Fibroblast of lung (primary cell): ENCODE measurements at places on chromosomes 13 and 19. TPM values are rescaled to one million over a fixed set of nuclear protein-coding genes. Genes with fewer than 3 reads are reported as not detected.

TMPRSS9 gene
- total RNA-seq: under 0.01 TPM in 1 of 2 replicates, not detected in the other

DNA sequence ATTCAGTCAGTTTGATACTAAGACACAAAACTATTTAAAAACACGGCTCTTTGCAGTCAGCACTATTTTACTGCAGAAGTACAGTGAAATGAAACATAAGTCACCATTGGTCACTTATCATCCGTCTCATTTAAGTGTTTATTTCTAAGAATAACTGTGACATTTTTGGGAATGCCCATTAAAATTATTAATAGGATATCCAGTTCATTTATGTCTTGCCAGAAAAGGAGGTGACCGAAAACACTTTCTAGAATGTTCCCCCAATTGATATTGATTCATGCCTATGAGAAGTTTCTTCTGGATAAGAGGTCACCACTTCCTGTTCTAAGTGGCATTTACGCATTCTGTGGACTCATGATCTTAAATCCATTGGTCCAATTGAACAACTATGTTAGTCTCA, 477.3 kb downstream of the LIG4 start:
- peak; percentile 18 for DNase-seq

GAPDHS gene
- total RNA-seq: not detected in 2 replicates

DNA sequence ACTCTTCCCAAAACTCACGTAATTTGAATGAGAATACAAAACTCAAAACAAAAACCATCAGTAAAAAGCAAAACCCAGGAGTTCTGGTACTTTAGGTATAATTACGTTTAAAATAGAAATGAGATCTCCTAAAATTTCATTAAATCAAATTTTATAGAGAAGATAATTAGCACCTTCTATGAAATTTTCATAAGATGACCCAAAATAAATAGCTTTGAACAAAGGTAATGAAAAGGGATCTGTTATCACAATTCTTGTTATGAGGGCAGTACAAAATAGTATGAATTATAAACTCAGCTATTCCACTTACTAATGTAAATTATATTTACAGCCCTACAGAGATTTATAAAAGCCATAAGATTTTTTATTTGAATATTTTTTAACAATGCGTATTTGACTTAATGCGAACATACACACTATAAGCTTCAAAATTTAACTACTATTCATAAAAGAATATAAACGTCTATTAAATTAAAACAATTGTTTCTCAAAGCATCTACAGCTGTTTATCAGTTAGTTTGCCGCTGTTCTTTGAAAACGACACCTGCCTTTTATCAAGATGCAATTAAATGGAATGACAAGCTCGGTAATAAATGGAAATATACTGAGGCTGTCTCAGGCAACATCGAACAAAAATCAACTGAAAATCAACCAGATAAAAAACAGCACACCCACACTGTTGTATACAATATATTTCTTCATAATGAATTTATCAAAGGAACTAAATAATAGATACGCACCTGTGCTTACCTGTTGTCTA, 63.8 kb downstream of the KCNRG start:
- peak; percentile 33 for DNase-seq
